ENCODE measurements at places on chromosomes 4 and X. TPM values are rescaled to one million over a fixed set of nuclear protein-coding genes. Genes with fewer than 3 reads are reported as not detected.

DNA sequence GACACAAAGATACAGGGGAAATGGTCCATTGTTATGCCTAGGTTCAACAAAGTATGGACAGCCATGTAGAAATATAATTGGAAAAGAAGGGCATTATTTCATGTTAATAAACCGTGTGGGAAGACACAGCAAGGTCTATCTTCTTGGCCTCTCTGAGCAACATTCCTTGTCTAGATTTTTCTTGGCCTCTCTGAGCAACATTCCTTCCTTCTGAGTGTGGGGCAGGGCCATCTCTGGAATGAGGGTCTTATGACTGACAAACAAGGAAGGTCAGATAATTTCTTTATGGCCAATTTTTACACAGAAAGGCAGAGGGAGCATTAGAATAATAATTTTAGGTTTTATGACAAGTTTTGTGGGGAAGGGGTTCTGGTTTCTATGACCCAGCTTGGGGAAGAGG lies 24.3 kb upstream of the MAOA start:
- DNase-seq: no peak

DNA sequence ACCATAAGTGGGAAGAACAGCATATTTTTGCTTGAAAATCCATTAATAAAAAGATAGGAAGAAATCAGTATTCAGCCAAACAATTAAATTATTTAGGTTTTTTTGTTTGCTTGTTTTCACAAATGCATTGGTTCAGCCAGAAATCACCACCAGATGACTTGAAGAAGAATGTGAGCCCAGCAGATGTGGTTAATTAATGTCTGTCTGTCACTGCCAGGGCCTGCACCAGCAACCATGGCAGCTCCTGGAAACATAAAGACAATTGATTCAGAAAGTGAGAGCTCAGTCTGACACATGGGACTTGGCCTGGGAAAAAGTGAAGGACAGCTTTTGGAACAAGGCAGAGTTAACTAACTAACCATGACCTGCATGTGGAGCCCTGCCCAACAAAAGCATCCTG lies 74.0 kb downstream of the MAOB start:
- no peak for DNase-seq

The ARHGAP36 gene
- 0.46 TPM for total RNA-seq

The SOX3 gene
- total RNA-seq: not detected

DNA sequence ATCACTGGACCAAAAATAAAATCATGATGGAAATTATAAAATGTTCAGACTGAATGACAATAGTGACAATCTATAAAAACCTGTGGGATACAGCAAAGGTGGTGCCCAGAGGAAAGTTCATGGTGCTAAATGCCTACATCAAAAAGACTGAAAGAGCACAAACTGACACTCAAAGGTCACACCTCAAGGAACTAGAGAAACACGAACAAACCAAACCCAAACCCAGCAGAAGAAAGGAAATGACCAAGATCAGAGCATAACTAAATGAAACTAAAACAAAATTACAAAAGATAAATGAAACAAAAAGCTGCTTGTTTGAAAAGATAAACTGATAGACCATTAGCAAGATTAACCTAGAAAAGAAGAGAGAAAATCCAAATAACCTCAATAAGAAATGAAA lies 78.7 kb downstream of the ANAPC10 start:
- no peak for DNase-seq

GRCh38 chr4:141352909-141353525 lies 132.3 kb downstream of the ZNF330 start:
- peak; percentile 77 for DNase-seq

GRCh38 chr4:117137145-117137544 lies 51.8 kb upstream of the TRAM1L1 start:
- peak; percentile 77 for DNase-seq
